ENCODE measurements at places on chromosomes 5 and 9.

DNA sequence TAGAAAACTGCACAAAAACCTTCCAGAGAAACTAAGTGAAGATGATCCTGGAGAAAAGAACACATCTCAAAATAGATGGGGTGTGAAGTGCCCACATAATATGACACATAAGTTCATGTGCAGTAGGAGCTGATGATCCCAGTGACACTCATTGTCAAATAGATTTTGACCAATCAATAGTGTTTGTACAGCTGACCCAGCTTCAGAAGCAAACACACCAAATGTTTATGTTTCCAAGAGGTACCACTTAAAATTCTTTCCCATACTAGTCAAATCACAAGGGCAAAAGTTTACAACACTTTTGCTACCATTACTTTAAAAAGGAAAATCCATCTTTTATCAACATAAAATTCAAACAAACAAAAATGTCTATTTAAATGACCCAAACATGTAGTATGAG, 175.0 kb downstream of the MLLT3 start:
- DNase-seq, result no peak

DNA sequence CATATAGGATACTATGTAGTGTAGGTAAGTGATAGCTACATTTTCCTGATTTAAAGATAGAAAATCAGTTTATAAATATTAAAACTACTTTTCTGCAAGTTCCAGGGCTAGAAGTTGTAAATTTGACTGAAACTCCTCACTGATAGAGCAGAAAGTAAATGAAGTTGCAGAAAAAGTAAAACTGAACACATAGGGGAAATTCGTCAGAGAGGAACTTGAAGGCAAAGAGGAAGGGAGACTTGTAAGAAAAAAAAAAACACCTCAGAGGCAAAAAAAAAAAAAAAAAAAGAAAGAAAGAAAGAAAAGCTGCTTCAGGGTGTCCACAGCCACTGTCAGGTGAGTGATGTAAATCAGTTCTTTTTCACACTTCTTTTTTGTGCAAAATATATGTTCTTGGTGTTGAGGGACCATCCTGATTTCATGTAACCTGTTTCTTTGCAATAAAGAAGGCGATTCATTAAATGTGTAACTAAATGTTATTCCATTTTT, 336.2 kb upstream of the ZNF462 start:
- DNase-seq, result no peak

- peak; percentile 20 for DNase-seq
Observed at GRCh38 chr5:141811287-141812155, 66.7 kb downstream of the PCDH1 start.

DNA sequence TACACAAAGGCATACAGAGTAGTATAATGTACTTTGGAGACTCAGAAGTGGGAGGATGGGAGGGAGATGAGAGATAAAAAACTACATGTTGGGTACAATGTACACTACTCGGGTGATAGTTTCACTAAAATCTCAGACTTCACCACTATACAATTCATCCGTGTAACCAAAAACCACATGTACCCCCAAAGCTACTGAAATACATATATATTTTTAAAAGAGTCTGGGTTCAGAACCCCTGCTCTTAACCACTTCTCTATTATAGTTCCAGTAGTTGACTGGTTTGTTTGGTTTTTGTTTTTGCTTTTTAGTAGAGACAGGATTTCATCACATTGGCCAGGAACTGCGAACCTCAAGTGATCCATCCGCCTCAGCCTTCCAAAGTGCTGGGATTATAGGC, 22.6 kb downstream of the SGTB start:
- no peak for DNase-seq

- no peak for DNase-seq
Observed at GRCh38 chr5:173514661-173515060, 101.8 kb downstream of the BOD1 start.

- DNase-seq, result no peak
Observed at GRCh38 chr9:90460220-90460619, 182.4 kb downstream of the DIRAS2 start.

DNA sequence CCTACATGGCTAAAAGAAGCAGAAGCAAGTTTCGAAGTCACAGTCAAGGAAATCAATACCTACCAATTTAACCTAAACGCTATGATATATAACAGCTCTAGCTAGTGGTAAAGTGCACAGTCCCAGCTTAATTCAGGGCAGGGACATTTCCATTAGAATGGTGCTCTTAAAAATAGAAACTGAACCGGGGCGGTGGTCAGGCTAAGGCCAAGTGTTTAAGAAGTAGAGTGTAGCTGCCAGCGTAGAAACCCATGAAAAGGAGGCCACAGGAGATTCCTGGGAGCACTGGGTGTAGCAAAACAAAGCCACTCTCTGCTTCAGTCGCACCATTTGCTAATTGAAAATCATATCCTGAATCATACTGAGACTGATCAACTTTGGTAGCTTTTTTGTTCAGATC, 28.8 kb downstream of the PPIC start:
- no peak for DNase-seq

GRCh38 chr5:146883511-146883910, 5.0 kb upstream of the PPP2R2B start:
- DNase-seq, result no peak

GRCh38 chr9:117091529-117091928, 323.3 kb downstream of the ASTN2 start:
- DNase-seq, result no peak
